ENCODE measurements at places on chromosomes 5 and 9.
A peak's percentile ranks its signal among the peaks of the same experiment; 100 is the strongest.

DNA sequence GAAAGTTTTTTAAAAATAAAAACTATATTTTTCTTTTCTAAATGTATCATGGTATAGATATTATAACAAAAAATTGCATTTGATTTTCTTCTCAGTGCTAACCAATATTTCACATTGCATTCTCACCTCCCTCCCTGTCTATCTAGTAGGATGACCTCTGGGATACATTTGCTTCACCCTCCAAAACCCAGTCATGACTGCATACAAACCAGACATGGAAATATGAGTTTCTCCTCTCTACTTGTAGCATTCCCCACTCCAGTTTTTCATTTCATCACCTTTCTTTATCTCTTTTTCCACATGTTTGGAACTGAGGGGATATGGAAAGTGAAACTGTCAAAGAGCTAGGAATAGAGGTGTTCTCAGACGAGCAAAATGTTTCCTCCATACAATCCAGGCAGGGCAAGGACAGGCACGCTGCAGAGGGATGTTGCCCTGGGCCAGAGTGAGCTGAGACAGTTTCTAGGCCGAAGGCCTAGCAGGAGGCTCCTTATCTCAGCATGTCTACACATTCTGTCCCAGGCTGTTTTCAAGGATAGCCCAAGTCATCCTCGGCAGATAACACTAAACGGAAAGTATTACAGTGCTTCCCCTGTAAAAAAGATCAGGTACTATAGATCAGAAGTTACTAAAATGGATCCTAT, 46.7 kb downstream of the MEF2C start:
- DNase-seq = no peak

GRCh38 chr5:79509244-79509885, 4.6 kb downstream of the HOMER1 start:
- DNase-seq = no peak

DNA sequence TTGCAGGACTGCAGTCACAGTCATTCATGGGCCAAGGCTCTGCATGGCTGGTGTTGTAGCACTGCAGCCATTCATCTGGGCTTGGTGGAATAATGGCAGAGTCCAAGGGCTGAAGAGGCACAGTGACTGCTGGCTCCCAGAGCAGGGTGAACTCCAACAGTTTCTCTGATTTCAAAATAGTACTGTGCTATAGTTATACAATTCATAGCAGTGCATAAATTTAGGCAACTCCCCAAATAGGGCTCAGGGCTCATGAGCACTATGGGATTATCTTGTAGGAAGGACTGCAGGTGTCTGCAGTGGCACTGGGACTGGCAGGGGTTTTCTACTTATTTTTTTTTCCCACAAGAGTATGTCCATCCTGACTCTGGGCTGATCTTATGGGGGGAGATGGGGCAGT, 642.5 kb upstream of the SGCD start:
- no peak for DNase-seq

- DNase-seq = no peak
Measured at GRCh38 chr9:133661846-133662540, 25.8 kb downstream of the DBH start.

- no peak for DNase-seq
Measured at GRCh38 chr9:106174346-106174745, 480.0 kb downstream of the TMEM38B start.

- DNase-seq = no peak
Measured at GRCh38 chr9:127455324-127455992, 4.1 kb downstream of the LRSAM1 start.

DNA sequence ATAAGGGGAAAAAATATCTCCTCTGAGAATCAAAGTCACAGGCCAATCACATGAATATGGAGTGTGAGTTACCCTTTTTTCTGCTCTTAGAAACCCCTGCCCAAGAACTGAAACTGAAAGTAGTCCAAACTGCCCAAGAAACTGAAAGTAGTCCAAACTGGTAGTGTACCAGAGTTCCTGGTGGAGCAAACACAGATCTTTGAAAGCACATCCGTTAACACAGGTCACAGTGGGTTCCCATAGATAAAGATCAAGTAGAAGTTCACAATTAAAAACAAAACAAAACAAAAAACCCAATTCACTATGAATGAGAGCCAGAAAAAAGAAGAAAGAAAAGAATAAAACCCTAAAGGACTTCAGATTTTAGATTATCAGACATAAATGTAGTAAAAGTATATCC, 332.4 kb upstream of the EFNA5 start:
- no peak for DNase-seq

DNA sequence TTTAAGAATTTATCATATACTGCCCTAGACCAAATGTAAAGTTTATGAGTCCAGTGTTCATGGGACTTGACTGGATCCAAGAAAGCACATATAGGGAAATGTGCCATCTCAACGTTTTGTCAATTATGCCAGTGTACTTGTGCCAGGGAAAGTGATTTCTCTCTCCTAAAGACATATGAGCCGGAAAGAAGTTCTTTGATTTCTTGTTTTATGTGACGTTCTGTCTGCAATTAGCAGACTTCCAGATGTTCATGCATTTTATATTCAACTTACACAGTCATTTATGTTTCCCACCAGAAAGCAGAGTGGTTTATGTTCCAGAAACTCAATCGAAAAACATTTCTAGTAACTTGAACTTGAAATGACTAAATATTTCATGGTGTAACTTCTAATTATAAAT, 203.8 kb downstream of the FAM170A start:
- DNase-seq = no peak

- DNase-seq = no peak
Measured at GRCh38 chr5:2754581-2755075, 3.2 kb upstream of the IRX2 start.

DNA sequence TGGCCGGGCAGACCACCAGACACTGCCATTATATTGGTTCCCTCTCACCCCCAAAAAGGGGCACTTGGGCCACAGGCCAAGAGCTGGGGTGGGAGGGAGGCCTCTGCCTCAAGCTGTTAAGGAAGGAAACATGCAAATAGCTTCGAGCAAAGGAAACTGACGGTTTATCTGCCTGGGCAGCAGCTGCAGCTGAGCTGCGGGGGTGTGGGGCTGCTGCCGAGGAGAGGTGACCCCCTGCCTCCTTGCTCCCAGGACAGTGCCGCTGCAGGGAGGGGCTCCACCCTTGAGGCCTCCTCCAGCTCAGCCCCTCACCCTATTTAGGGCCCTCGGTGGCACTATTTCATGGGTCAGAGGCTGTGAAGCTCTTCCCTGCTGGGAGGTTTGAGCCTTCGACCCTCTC, 789 bp downstream of the DOK3 start:
- no peak for DNase-seq

GRCh38 chr5:81909677-81910076, 62.1 kb upstream of the ATG10 start:
- no peak for DNase-seq

- no peak for DNase-seq
Measured at GRCh38 chr9:82333671-82334070, 345.1 kb downstream of the SPATA31D1 start.

DNA sequence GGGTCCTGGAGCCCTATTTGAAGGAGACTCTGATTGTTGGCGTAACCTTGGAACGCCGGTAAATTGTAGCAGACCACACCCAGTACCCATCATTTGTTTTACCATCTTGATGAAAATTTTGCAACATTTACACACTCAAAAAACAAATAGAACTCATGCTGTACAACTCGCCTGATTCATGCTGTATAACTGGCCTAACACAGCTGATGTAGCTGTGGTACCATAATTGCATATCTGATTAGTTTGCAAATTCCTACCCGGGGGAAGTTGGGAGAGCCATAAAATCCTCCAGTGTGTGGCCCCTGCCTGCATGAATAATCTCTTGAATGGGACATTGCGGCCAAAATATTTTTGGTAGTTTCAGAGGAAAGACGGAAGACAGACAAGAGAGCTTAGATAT, 9.7 kb downstream of the NIPAL4 start:
- DNase-seq = no peak

GRCh38 chr5:36932056-36932455, 55.5 kb downstream of the NIPBL start:
- DNase-seq = no peak

DNA sequence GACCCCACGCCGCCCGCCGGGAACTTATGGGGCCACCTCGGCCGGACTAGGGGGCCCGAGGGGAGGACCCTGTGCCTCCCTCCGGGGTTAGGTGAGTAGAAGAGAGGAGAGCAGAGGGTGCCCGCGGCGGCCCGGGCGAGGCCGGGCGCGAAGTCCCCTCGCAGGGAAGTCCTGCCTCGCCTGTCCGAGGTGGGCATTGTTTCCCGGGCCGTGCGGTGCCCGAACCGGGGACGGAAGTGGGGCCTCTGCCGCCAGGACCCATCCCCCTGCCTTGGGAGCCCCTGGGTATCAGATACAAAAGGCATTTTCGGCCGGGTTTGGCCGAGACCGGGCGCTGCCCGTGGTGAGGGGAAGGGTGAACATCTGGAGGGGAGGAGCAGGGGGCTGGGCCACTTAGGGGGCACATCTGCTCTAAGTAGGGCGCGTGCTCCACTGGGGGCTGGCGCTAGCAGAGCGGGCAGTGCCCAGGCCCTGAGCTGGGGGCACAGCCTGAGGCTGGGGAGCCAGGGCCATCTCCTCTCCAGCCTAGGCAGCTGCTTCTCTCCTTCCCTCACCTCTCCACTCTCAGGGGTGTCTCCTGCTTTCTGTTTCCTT, 48.2 kb downstream of the DAB2IP start:
- DNase-seq = no peak

GRCh38 chr5:9226016-9226536, 319.8 kb downstream of the SEMA5A start:
- no peak for DNase-seq

- peak; percentile 7 for DNase-seq
Measured at GRCh38 chr9:22446589-22446949, at the start of gene DMRTA1. TSS of gene DMRTA1 (plus strand) at chr9:22446824. CDS start at chr9:22447066, 242 bp downstream.

GRCh38 chr9:13151489-13151888, 128.0 kb downstream of the MPDZ start:
- no peak for DNase-seq

GRCh38 chr9:93278144-93278543, 94.2 kb downstream of the WNK2 start:
- DNase-seq = no peak
